ENCODE measurements at places on chromosomes 7 and 10.

DNA sequence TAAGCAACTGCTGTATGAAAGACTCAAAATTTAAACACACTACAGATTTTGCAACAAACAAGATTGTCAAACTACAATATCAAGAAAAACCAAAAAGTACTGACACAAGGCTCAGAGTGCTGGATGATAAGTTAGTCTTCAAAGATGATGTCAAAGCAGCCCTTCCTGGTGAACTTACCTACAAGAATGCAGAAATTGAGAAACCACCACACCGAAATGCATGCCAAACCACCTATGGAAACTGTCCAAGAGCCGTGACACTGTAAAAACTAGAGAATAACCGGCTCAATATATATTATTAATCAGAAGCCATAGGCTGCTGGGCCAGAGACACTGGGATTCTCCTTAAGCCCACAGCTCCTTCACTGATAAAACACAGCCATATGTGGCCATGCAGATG lies 25.3 kb downstream of the DENND11 start:
- DNase-seq = no peak

DNA sequence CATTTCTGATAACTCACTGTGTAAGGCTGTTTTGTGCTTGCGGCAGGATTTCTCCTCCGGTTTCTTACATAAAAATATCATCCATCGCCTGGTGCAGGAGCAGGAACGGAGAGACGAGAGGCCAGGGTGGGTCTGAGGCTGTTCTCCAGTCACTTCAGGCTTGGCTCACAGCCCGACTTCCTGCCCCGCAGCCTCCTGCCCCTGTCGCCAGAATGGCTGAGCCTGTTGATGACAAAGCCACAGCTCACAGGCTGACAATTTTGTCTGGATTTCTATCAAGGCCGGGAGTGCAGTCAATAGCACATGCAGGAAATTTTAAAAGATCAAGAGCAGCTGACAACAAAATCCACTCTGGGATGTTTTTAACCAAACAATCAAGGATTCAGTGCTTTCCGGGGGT lies 229.7 kb upstream of the ZNF32 start:
- no peak for DNase-seq

DNA sequence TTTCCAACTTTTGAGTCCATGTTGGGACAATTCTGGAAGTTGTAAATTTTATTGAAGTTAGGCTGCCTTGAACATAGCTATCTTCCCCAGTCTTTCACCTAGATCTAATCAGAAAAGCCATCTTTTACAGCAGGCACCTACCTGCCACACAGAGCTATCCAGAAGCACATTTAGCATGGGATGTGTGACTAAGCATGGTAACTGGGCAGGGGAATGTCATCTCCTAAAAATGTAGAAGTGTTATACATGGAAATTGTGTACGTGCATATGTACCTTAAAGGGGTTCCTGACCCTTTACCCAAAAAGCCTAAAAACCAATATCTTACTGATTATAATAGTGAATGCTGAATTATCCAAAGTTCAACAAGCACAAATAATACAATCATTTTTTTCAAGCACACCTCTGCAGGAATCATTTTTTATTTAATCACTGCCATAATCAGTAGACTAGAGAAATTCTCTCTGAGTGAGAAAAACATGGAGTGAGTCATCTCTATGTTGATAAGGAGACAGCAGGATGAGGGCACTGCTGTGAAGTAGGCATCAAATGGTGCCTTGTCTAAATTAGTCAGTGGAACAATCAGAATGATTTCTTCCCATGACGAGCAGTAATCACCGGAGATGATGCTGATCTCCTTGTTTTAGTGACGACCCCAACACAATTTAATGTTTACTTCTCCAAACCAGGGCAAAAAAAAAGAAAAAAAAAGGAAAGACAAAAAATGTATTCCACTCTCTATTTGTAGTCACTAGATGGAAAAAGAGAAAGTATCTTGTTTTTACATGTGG lies 75.9 kb downstream of the SORBS1 start:
- DNase-seq = no peak

GRCh38 chr10:23035569-23035968 lies 59.8 kb upstream of the MSRB2 start:
- DNase-seq = no peak

DNA sequence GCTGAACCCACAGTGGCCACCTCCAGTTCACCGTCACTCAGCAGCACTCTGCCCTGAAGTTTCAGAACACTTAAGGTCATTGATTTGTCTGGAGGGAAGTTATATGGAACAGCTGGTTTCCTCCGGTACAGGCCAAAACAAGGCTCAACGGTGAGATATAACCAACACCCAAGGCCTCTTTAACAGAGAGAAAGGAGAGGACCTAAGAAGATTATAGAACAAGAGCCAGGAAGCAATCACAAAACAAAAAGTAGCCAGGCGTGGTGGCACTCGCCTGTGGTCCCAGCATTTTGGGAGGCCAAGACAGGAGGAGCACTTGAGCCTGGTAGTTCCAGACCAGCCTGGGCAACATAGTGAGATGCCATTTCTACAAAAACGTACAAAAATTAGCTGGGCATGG lies 290.7 kb downstream of the SKIDA1 start:
- DNase-seq = no peak

DNA sequence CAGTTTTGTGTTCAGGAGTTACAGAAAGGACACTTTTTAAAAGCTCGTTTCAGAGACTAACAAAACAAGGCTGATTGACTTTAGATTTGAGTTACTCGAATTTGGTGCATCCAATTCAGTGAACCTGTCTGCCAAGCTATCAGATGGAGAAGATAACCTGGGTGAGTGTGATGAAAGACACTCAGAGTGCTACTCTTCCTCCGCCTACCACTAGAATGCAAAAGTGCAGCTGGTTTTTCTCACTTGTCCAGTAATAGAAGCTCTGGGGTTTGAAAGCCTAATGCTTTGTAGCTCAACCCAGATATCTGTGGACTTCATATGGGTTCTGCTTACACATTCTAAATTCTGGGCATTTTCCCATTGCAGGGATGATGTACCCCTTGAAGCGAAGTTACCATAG lies 82.8 kb upstream of the NPY start:
- DNase-seq = no peak

- no peak for DNase-seq
Observed at GRCh38 chr7:127943541-127944521, 87.4 kb downstream of the LRRC4 start.

GRCh38 chr10:111766464-111766863 lies 417.1 kb downstream of the GPAM start:
- DNase-seq = no peak

DNA sequence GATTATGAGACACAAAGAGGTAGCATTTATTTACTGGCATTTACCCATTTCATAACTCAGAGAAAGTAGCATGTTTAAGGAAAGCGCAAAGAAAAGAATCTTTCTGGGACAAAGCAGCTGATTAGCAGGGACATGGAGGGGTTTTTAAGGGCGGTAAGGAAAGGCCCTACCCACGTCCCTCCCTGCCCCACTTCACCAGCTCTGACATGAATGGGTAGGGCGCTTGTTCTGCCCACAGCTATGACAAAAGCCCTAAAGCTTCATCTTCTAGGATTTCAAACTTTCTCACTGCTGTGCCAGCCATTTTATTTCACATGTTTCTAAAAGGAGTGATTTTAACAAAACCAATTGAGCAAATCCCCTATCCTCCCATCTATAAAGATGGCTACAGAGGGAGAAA lies 406.9 kb upstream of the KLF6 start:
- DNase-seq = no peak

GRCh38 chr10:110977662-110978061 lies 58.3 kb downstream of the SHOC2 start:
- no peak for DNase-seq

GRCh38 chr7:36854652-36855051 lies 130.4 kb upstream of the AOAH start:
- no peak for DNase-seq

- no peak for DNase-seq
Observed at GRCh38 chr10:102856758-102857424, 2.8 kb downstream of the BORCS7 start.

DNA sequence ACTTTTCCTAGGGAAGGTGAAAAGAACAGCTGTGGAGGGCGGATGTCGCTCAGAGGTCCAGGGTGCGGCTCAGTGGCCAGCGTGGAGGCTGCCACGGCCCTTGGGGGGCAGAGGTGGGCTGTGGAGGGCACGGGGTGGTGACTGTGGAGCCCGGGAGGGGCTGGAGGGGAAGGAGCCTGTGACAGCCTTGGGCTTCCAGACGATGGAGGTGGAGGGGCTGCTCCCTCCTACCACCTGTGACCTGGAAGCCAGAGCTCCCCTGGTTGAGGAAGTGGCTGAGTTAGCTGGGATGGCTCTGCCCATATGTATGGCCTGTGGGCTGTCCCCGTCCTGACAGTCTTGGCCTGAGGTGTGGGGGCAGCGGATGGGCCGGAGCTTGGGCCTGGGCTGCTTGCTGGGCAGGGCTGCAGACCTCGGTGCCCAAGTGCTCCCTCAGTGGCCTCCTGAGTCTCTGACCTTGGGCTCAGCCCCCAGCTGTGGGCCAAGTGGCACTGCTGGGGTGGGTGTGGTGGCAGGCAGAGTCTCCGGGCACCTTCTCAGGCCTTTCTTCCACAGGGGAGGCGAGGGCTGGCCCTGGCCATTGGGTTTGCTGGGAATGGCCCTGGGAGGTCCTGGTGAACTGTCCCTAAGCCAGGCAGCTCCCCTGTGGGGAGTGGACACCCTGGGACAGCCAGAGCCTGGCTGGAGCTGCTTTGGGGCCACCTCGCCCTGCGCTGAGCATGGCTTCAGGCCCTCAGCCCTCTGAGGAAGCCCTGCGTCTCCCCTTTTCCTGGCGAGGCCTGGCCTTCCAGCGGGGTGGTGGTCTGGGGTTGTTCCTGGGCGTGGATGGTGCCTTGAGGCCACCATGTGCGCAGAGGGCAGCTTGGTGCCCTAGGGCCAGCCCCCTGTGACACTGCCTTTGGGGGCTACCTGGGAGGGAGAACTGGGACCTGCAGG lies 3.9 kb downstream of the BRI3 start:
- no peak for DNase-seq

- DNase-seq = no peak
Observed at GRCh38 chr10:17240096-17240495, 12.1 kb downstream of the VIM start.

DNA sequence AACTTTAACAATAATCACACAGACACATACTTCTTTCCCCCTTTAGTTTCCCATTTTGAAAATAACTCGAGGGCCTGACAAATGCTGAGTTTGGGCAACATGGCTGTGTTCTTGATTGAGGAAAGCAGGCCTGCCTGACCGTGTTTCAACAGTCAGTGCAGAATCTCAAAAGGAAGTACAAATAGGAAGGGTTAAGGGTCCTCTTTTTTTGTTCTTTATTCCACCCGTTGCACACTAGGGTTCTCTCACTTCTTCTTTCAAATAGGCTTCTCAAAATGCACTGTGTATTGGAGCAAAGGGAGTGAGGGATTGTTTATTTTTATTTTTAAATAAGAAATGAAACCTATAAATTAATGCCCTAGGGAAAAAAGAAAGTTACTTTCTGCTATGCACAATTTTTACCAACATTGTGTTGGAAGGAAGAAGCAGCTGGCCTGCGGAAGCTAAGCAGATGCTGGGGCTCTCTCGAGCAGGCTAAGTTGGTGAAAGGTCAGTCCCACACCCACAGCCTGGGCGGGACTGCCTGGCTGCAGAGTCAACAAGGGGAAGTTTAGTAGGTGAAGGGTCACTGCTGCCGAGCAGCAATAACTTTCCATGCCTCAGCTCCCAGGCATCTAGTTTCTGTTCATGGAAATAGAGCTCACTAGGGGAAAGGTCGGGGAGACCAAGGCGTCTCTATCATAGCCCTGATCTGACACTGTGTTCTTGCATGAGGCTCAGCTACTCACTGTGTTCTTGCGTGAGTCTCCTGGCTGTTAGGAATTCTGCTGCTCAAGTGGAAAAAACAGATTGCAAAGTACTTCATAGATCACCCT lies 12.2 kb upstream of the PDK4 start:
- DNase-seq = no peak

GRCh38 chr10:17076626-17077345 lies 52.8 kb downstream of the CUBN start:
- DNase-seq = no peak

- no peak for DNase-seq
Observed at GRCh38 chr7:54485044-54485443, 57.1 kb upstream of the VSTM2A start.

GRCh38 chr10:70599791-70600190 lies 2.8 kb downstream of the PRF1 start:
- DNase-seq = no peak

DNA sequence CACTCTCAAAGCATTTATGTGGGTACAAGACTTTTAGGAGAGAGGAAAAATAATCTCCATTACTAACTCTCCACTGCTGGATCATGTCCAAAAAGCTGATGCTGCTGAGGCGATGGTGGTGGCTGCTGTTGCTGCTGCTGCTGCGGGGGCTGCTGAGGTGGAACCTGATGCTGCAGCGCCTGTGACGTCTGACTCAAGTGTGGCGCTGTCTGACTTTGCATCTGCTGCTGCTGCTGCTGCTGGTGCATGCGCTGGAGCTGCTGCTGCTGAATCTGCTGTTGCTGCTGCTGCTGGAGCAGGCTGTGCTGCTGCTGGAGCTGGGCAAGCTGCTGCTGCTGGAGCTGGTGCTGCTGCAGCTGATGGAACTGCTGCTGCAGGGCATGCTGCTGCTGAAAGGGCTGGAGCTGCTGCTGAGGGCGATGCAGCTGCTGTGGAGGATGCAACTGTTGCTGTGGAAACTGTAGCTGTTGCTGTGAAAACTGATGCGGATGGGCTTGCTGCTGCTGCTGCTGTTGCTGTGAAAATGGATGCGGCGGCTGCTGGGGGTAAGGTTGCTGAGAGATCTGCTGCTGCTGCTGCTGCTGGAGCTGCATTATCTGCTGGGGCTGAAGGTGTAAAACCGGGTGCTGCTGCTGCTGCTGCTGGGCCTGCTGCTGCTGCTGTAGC lies 34.5 kb downstream of the PAXIP1 start:
- DNase-seq = no peak

DNA sequence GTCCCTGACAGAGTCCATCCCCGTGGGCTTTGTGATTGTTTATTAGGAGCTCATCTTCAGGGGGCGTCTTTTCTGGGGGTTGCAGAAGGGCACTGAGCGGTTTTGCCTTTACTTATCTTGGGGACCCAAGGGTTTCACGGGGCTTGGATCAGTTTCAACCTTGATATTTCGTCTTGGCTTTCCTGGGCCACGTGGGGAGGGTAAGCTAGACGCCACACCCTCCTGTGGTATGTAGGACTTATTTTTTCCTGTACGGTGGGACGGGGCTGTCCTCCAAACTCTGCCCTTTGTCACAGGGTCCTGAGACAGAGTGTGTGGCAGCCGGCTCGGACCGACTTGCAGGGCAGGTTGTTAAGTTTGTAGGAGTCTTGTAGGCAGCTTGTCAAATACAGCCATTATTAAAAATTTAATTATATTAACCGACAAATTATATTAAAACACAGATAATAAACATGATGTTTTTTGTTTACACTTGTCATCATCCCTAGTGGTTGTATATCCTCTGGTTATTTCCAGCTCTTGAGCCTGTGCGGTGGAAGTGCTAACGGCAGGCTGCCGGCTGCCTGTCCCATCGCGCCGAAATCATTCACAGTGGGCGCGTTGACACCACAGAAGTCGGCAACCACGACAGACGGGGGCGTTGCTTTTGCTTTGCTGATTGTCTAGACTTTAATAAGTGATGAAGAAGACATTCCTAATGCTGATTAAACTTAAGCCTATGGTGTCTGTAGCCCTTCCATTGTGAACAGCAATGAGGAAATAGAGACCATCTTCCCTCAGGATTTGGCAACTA lies 193.2 kb downstream of the DNAJB6 start:
- no peak for DNase-seq

GRCh38 chr7:96169439-96169838 lies 152.5 kb downstream of the SLC25A13 start:
- no peak for DNase-seq
